ENCODE measurements at places on chromosomes 5 and 9.
A peak's percentile ranks its signal among the peaks of the same experiment; 100 is the strongest.

DNA sequence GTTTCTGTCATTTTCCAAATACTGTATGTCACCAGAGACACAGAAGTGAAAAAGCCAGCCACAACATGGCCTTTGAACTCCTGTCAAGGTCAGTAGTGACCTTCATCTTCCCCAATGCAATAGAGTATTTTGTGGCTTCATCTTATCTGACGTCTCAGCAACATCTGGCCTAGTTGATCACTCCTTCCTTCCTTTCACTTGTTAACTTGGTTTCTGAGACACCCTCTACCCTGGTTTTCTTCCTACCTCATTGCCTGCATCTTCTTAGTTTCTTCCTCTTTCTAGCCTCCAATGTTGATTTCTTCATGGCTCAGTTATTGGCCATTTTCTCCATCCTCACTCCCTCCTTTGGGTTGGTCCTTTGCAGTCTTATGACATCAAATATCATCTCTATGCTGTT, 36.3 kb downstream of the GLIS3 start:
- no peak for DNase-seq

DNA sequence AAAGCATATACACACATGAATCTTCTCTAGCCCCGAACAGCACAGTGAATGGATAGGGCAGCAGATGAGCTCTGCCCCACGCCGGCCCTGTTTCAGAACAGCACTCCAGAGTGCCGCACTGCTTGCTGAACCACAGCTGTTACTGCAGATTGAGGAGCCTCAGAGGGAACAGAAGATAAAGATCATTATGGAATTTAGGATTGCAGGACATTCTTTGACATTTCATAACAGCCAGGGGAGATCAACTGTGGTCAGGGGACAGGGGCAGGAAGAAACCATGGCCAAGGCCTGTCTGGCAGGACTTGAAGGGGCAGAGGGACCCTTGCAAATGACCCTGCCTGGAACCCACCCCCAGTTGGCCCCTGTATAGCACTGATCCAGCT, 20.6 kb downstream of the IRF1 start:
- peak; percentile 46 for DNase-seq

DNA sequence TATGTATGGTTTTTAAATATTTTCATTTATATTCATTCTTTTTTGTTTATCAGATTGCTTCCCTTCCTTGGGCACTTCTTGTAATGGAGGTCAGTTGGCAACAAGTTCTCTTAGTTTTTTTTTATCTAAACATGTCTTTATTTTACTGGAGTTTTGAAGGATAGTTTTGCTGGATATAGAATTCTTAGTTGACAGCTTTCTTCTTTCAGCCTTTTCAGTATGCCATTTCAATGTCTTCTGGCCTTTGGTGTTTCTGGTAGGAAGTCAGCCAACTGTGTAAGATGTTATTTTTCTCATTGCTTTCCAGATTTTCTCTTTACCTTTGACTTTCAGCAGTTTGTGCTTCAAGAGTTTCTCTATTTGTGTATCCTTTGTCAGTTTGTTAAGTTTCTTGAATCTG, 14.2 kb downstream of the SLC12A2 start:
- DNase-seq, result no peak

- DNase-seq, result peak; percentile 23
These were observed 6.7 kb upstream of the PHF2 start for GRCh38 chr9:93569621-93570174.

GRCh38 chr5:17042041-17042440, 106.0 kb upstream of the MYO10 start:
- DNase-seq, result no peak

DNA sequence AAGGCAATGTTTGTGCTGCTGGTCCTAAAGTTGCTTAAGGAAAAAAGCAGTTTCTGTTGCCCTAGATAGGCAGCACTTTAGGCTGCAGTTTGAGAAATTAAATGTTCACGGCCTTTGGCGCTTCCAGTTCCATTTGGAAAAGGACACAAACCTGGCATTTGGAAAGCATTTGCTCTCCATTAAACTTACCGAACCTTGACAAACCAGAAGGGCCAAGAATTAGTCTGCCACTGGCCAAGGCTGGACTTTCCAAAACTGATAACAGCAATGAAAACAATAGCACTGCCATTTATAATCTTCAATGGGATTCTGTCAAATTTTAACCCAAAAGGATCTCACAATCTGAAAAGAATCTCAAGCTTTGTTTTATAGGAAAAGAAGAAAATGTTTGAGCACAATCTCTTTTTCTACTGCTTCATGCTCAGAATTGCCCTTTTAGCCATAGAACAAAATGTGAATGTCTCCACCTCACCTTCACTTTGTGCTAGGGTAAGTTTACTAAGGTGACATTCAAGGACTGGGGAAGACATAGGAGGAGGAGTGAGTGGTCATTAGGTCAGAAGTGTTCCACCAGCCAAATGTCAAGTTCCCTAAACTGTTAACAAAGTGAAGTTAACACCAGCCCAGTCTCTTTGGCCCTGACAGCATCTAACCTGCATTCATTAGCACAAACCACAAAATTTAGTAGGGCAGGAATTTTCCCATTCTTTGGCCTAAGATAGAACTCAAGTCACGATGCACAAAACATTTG, 583.4 kb upstream of the DMAC1 start:
- DNase-seq, result no peak

GRCh38 chr5:180090769-180091546, 19.4 kb upstream of the RNF130 start:
- DNase-seq, result no peak

DNA sequence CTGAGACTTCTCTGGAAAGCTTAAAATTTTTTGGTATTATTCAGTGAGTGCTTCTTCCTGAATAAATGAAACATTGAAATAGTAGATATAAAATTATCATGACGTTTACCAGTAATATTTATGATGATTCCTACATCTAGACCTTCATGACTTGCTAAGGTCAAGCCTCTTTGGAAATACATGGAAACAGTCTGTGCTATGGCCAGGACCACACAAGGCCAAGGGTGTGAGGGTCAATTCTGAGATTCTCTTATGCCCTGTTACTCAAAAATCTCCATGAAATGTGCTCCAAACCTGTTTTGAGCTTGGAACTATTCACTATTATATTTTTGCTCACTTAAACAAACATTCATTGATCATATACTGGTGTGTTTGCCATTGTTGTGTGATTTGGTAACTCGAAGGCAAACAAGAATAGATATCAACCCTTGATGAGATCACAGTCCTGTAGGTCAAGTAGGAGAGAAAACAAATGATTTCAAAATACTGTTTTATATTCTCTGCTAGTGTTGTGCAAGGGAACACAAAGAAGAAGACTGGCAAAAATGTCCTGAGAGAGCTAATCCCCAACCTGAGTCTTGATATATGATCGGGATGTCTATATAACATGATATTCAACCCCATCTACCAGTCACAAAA, 1254.9 kb upstream of the DMAC1 start:
- DNase-seq, result no peak

DNA sequence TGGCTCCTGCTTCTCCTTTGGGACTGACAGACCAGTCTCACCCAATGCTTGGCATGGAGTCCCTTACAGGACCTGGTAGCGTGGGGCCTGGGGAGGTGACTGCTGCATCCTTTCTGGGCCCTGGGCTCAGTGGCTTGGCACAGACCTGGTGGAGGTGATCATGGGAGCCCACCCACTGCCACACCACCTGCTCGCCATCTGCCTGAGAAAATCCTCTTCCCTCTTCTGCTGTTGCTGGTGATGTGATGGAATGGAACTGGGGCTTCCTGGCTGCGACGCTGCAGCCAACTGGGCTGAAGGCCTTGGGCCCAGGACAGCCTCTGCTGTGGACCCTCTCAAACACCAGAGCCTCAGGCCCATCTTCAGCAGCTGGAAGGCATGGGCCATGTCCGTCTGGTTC, 122.5 kb upstream of the PANK3 start:
- no peak for DNase-seq

GRCh38 chr9:1458503-1458902, 408.3 kb downstream of the DMRT2 start:
- DNase-seq, result no peak

DNA sequence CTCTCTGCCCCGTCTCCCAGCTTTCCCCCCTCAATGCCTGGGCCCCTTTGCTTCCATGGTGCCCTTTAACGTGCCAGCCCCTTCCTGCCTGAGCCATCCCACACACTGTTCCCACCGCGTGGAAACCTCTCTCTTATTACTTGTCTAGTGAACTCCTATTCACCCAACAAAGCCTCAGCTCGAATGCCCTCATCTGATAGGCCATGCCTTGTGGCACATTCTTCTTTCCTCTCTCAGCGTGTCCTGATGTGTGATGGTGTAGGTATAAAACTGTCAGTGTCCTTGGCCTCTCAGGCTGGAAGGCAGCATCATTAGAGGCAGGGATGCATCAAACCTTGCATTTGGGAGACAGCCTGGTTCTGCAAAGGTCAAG, 152.3 kb downstream of the OLFM1 start:
- no peak for DNase-seq

- no peak for DNase-seq
These were observed 29.5 kb upstream of the ALDH1B1 start for GRCh38 chr9:38362852-38363588.

DNA sequence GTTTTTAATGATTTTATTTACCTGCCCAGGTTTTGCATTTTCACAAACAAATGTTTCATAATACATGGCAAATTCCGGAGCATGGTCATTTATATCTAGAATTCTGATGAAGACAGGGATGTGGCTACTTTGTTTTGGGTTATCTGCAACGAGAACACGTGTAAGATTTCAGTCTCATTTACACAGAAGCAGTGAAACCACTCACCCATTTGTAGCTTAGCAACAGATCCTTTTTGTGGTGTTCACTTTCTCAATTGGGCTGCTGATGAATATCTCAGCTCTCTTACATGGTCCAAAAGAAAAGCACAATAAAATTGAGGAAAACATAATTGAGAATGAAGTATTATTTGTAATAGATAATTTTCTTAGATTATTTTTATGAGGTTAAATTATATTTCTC, 148.6 kb downstream of the CDH9 start:
- DNase-seq, result no peak

All from activated CD8-positive, alpha-beta memory T cell treated with anti-CD3 and anti-CD28 coated beads, Interleukin-2, amount 50 U/mL, for 48 hours (primary cell).